T-helper 1 cell (primary cell): ENCODE measurements at places on chromosomes 6 and 20.

GRCh38 chr6:159682295-159682694 is 10.7 kb downstream of the SOD2 start:
- DNase-seq, result no peak

GRCh38 chr6:71499667-71500066 is 211.1 kb downstream of the OGFRL1 start:
- DNase-seq, result no peak

DNA sequence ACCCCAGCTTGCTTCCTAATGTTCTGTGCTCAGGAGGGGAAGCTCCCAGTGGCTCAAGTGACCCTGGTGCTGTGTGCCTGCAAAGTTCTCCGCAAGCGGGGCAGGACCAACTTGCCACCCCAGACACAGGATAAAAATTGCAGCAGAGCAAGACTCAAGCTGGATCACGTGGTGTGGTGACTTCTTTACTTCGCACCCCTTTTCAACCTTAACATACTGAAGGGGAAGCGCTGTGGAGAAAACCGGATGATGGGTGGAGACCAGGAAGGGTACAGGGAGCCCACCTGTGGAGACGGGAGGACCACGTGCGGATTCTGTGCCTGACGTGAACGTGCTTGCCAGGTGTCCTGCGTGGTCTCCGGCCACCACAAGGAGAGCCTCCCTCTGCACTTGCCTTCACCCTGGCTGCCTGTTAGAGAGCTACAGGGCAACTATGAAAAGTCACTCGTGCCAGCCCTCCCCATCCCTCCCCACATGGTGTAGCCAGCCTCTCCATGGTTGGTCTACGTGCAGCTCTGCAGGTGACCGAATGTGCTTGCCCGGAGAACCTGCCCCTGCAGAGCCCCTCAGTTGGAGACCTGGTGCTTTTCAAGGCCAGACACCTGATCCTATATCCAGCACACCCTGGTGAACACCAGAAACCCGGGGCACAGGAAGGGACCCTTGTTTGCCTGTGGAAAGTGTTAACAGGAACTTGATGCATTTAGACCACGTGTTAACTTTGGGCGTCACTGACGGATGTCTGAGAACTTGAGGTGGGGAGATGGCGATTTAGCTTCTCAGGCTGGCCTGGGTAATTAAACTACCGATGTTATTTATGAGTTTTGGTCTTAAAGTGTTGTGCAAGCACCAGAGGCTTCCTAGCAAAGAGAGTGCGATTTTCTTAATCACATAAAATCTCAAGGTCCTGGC is 23.9 kb upstream of the DACT2 start:
- no peak for DNase-seq

GRCh38 chr20:39574061-39574460 is 611.9 kb downstream of the DHX35 start:
- no peak for DNase-seq

GRCh38 chr20:17857639-17858449 is 110.8 kb downstream of the SNX5 start:
- no peak for DNase-seq

GRCh38 chr6:83546636-83547035 is 34.3 kb downstream of the PRSS35 start:
- DNase-seq, result no peak

- DNase-seq, result no peak
Observed at GRCh38 chr6:105603788-105604586, 201.1 kb upstream of the PREP start.

DNA sequence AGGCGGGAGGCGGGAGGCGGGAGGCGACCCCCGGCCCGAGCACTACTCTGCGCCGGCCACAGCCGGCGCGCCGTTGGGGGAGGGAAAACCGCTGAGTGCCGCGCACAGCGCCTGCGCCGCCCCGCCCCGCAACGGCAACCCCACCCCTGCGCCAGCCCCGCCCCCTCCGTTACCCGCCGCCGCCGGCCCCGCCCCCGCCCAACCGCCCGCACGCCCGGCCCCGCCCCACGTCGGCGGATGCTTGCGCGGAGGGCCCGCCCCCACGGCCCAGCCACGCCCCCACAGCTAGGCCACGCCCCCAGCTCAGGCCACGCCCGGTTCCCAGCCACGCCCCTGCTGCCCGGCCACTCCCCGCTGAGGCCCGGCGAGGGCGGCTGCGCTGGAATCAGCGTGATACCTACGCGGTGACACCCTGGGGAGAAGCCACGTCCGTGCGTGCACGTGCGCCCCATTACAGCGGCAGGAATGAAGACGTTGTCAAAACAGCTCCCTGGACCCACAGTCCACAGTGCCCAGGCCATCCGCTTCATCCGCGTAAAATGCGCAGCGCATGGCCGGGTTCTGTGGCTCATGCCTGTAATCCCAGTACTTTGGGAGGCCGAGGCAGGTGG is at the start of gene TCFL5:
TCFL5 (minus strand) TSS at position 97 of the 611 bp plus-strand sequence. CDS start 152 bp downstream, outside the sequence.
- DNase-seq, result peak; percentile 85

GRCh38 chr6:106220485-106220884 is 105.1 kb downstream of the ATG5 start:
- DNase-seq, result no peak

DNA sequence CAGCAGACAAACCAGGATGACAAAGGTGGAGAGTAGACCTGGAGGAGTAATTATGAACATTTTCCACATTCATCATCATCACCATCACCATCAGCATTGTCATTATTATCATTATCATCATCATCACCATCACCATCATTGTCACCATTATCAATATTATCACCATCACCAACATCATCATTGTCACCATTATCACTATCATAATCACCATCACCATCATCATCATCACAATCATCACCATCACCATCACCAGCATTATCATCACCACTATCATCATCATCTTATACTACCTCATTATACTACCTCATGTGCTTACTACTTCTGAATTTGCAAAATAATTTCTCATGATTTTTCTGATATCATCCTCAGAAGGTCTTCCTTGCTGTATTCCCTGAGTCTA is 39.3 kb downstream of the FOXA2 start:
- no peak for DNase-seq

- DNase-seq, result no peak
Observed at GRCh38 chr6:170505306-170505705, 47.8 kb downstream of the PSMB1 start.

DNA sequence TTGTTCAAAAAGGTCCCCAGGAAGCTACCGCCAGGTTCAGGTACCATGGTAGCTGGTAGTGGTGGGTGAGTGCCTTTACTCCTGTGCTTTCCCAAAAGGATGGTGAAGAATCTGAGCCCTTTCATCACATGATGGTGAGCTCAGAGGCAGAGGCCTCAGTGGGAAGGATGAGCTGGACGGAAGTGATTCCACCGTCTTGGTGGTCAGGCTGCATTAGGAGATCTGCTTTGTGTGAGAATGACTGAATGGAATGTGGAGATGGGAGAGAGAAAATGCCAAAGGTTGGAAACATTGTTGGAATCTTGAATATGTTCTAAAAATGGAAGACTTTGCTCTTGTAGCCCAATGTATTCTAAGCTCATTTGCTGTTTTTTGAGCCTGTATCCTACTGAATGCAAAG is 108.1 kb upstream of the SCP2D1 start:
- DNase-seq, result no peak

GRCh38 chr6:101582792-101583191 is 189.3 kb downstream of the GRIK2 start:
- DNase-seq, result no peak

- DNase-seq, result no peak
Observed at GRCh38 chr6:166768761-166769160, 141.7 kb upstream of the RPS6KA2 start.

DNA sequence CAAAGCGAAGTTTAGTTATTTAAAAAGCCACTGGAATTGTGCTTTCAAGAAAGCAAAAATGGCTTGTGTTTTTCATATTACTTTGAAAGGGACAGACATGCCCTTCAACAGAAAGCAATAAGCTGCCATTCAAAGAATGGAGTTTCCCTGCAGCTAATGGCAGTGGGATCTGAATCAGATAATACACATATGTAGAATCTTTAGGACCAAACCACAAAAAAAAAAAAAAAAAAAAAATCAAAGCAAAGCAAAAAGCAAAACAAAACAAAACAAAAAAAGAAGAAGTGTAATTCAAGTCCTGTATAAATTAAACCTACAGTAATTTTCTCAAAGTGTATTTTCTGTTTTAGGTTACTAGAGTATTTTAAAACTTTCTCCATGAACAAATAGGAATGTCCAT is 63.6 kb upstream of the ZNF217 start:
- DNase-seq, result no peak

GRCh38 chr6:52183131-52183713 is 3.0 kb upstream of the IL17A start:
- no peak for DNase-seq

GRCh38 chr20:50336661-50337060 is 146.0 kb downstream of the CEBPB start:
- no peak for DNase-seq

- DNase-seq, result no peak
Observed at GRCh38 chr6:159969921-159970320, 1.0 kb downstream of the IGF2R start.

GRCh38 chr20:7993703-7994102 is 25.9 kb downstream of the TMX4 start:
- no peak for DNase-seq

DNA sequence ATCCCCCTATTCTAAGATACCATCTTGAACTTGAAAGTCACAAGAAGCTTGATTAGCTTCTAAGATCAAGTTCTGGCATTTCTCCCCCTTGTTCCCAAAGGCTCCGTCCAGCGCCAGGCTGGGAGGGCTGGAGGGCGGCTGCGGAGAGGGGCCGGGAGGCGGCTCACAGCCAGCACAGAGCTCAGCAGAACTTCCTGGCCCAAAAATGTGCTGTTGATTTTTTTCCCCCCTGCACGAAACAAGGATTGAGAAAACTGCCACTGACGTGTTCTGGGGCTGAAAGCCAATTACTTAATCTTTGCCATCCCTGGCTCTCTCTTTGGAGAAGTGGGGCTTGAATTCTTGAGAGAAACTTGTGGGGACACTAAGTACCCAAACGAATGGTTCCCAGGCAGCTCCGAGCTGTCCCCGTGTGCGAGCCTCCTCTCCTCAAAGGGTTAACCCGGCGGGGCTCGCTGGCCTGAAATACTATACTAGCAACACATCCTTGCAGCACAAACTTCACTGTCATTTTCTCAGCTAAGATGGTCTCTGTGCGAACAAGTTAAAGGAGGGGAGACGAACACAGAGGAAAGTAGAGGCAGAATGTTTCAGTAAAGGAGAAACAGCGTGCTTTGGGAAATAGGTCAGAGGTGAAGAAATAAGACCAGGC is 452 bp downstream of the TRAF3IP2 start:
- peak; percentile 13 for DNase-seq

DNA sequence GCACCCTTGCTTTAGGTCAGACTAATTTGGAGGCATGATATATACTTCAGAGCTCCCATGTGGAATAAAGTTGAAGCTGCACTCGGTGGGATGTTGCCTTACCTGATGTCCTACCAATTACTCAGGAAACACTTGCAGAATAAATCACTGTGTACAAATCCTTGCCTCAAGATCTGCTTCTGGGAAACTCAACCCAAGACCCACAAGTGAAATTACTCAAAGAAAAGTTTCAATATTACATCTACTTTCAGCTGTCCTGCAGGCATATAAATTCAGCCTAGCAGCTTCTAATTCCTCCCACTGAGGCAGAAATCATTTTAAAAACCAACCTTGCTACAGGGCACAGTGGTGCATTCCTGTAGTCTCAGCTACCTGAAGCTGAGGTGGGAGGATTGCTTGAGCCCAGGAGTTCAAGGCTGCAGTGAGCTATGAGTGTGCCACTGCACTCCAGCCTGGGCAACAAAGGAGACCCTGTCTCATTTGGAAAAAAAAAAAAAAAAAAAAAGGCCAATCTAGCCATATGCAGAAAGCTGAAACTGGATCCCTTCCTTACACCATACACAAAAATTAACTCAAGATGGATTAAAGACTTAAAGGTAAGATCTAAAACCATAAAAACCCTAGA is 20.7 kb upstream of the DCDC2 start:
- DNase-seq, result no peak

GRCh38 chr20:11329271-11329670 is 588.4 kb upstream of the BTBD3 start:
- no peak for DNase-seq

DNA sequence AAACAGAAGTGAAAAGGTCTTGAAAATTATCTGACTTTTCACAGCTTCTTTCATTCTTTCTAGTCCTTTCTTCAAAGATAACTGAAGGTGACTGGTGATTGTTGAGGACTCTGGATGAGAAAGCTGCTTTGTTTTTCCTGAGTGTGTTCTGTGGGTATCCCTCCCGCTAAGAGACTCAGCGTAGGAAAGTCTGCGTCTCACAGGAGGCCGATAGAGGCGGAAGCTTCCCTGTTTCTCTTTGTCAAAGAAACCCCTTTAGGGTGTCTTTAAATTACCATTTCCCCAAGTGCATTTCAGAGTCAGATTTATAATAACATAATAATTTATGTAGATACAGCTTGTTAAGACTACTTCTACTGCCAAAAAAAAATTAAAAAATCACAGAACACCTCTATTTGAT is 31.2 kb upstream of the IRF4 start:
- DNase-seq, result no peak

DNA sequence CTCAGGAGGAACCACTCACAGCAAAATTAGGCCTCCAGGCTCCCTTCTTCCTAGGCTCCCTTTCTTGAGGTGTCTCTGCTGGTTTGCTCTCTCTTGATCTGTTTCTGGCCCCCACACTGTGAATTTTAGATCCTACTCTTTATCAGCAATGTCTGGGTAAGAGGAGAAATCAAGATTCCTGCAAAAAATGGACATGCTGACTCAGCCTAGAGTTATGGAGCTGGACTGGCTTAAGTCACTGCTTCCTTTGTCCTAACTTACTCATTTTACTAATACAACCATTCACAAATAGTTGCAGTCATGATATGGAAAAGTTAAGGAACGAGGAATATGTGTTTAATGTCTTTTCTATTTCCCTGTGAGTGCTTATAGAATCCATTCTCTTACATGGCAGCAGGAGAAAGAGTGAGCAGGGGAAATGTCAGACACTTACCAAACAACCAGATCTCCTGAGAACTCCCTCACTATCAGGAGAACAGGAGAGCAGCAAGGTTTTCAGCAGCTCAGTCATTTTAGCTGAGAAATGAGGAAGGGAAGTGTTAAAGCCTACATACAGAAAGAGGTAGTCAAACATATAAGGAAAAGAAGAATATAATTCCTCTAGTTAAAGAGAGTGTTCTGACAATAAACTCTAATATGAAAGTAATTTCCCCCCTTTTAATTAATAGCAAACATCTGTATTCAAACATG is 160.8 kb downstream of the PDE7B start:
- DNase-seq, result no peak
